Fibroblast of pulmonary artery (primary cell): ENCODE measurements at places on chromosomes 1 and 21.

DNA sequence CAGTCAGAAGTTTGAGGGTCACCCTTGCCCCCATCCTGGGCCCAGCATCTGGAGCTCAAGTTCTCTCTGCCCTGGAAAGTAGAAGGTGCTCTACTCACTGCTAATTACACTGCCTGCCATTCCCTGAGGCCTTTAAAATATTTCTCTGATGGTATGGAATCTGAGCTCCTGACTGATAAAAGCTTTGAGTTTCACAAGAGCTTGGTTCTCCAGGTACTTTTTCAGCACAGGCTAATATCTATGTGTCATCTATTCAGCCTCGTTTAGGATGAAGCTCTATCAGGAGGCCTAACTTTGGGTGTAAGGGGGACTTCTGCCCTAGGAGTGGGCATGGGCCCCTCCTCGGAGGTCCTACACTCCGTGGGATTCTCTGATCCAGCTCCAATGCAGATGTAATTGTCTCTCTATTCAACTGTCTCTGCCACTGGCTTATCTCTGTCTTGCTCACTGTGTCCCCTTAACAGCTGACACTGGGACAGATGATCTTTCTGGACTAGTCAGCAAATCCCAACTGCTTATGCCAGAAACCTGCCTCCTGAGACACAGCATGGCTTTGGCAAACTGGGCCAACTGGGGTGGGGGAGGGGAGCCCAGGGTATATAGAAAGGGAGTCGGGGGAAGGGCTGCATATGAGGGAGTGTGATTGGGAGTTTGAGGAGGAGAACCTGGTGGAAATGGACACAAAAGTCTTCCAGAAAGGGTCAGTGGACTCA lies 104.2 kb upstream of the GADD45A start:
- DNase-seq, result no peak

DNA sequence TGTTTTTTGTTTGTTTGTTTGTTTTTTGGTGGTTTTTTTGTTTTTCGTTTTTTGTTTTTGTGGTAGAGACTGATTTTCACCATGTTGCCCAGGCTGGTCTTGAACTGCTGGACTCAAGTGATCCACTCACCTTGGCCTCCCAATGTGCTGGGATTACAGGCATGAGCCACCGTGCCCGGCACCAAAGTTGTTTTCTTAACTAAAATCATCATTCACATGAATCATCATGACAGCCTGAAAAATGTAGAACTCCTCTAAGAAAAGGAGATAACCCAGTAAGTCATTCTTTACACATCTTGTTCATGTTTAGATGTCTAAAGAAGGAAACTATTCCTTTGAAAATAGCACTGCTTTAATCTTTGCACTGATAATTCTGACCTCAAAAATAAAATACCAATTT lies 37.5 kb downstream of the DISP1 start:
- DNase-seq, result peak; percentile 49

GRCh38 chr1:118116909-118117308 lies 68.1 kb downstream of the SPAG17 start:
- DNase-seq, result no peak

DNA sequence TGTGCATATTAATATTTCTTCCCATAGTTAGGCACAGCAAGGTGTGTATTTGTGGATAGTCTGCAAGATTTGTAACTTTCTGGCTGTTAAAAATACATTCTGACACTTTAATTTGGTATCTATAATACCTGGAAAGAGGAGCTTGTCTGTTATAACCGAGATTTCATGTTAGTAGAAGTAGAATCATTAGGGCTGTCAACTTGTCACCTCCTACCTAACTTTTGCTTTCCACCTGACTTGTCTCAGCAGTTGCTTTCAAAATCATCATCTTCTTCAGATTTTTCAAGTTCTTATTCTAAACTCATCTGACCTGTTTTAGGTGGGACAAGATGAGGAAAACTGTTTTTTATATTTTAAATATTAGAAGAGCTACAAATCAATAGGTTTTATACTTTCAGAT lies 11.0 kb downstream of the RWDD3 start:
- no peak for DNase-seq

DNA sequence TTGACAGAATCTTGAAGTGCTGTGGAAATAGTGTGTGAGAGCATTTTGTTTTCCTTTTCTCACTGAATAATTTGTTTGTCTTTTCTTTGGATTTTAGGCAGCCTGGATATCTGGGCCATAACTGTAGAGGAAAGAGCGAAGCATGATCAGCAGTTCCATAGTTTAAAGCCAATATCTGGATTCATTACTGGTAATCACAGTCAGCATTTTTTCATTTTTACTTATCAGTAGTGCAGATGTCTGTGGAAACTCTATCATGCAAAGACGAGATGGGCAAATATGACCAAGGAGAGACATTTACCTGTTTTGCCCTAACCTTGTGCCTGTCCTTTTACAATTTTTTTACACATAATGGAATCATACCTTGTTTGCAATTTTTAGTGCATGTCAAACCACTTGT lies 78.8 kb downstream of the ITSN1 start:
- DNase-seq, result no peak

DNA sequence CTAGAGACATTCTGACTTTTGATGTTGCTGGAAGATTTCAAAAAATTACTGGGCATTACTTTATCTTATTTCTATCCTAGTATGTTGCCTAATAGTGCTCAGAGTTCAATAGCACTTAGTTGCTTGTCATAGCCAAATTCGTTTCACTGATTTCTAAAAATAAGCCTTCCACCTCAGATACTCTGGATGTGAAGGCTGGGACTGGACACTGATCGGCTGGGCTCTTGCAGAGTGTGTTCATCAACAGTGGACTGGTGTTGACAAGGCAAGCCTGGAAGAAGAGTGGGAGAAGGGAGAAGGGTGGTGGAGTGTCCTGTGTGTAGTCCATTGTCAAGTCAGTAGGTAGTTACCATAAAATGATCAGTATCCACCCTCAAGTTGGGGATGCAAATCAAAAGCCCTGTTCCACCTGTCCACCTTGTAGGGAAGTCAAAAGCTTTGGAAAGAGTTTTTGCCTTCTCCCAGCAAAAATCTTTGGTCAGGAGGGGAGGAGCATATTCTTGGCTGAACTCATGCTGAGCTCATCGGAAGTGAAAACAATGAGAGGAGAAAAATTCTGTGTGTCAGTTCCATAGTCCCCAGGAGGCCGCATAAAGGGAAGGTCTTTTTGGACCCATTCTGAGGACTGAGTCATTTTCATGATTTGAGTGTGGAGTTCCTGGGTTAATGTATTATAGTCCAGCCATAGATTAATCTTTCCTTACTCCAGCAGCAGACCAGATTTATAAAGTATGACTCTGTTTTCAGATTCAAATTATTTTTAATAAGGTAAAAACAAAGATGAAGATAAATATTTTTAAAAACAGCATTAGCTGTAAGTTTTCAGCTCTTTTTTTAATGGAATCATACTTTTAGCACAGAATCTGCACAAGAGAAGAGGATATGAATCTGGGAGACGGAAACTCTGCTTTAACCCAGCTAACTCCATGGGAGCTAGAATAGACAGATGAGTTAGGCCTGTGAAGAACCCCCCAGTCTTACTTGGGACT lies 99.5 kb upstream of the BMP8A start:
- peak; percentile 92 for DNase-seq

GRCh38 chr1:207495801-207496792 lies at the start of gene CR1:
Gene CR1 (plus strand): TSS chr1:207496157. CDS start chr1:207496268, 111 bp downstream.
- peak; percentile 2 for DNase-seq

DNA sequence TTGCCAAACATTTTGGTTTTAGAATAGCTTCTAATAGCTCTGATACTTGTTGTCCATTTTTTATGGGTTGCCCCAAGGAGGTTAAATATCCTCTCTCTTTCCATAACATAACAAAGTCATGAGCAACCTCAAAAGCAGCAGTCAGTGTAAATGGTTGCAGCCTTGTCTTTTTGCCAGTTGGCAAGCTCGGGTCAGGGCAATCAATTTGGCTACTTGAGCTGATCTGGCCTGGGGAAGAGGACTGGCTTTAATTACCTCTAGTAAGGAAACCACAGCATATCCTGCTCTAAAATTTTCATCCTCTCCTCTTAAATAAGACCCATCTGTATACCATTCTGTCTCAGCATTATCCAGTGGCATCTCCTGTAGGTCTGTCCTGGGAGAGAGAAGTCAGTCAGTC lies 21.2 kb upstream of the FMO4 start:
- DNase-seq, result no peak

- DNase-seq, result no peak
Observed at GRCh38 chr21:42578034-42578433, 64.4 kb downstream of the SLC37A1 start.

- DNase-seq, result no peak
Observed at GRCh38 chr1:219629296-219629880, 16.5 kb upstream of the ZC3H11B start.

- no peak for DNase-seq
Observed at GRCh38 chr1:108532730-108533129, 27.2 kb upstream of the EEIG2 start.
